ENCODE measurements at places on chromosomes 12 and 14. TPM values are rescaled to one million over a fixed set of nuclear protein-coding genes. Genes with fewer than 3 reads are reported as not detected.

Gene ANKRD33
- not detected for polyA plus RNA-seq

Gene SMIM41
- not detected for polyA plus RNA-seq

Gene DTX1
- polyA plus RNA-seq, result 0.86 TPM

Gene SLC7A7
- 2.6 TPM for polyA plus RNA-seq

DNA sequence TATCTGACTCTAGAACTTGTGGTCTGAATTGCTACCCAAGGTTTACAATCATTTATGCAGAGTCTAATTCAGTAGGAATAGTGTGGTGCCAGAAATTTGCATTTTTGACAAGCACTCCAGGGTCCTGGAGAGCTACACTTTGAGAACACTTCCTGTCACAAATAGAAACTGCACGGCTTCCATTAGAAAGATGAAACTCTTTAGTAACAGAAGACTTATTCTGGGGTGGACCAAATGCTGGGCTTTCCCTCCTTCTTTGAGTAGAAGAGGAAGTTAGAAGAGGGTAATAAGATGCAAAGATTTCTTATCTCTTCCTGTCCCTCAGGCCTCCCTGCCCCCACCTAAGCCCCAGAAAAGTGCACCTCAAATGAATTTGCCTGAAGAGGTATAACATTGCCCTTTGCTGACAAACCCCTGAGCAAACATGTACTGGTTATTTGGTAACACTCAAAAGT lies 28.4 kb downstream of the DGLUCY start:
- no peaks in the 10 kb centered on the region for H3K36me3 ChIP-seq
- no peaks in the 10 kb centered on the region for H3K27me3 ChIP-seq
- H3K4me1 ChIP-seq, result peaks cover 30% of the 10 kb centered on the region
- no peak overlapping the region for H3K27ac ChIP-seq

DNA sequence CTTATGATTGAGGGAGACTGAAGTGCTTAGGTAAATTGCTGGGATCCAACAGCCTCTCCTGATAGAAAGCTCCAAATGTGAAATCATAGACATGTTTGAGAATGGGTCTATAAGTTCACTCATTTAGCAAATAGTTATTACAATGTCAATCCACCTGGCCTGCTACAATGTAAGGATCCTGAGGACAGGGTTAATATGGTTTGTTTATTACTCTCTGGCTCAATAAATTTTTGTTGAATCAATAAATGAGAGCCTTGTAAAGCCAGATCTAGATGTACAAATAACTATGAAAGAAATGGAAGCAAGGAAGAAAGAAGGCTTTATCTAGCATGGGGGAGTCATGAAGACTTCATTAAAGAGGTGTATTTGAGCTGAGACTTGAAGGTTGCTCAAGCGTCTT lies 165.6 kb upstream of the IGF1 start:
- H3K4me1 ChIP-seq, result no peaks in the 10 kb centered on the region
- H3K27ac ChIP-seq, result no peak overlapping the region
- no peaks in the 10 kb centered on the region for H3K27me3 ChIP-seq
- no peak overlapping the region for H3K4me3 ChIP-seq
- no peak for DNase-seq

DNA sequence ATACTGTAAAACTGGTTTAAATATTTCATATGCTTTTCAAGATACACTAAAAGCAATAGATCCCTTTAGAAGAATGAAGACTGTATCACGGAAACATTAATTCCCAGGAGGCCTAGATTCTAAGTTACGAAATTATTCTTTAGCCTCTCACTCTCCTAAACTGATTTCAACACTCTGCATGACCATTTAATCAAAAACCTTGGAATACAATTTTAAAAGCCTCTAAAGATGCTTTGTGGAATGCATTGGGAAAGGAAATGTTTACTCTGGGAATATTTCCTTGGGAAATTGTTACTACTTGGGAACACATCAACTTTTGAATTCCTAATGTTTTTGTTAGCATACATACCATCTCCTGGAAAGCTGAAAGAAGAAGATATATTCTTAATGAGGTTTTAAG lies 255.7 kb upstream of the FAR2 start:
- H3K4me1 ChIP-seq, result no peaks in the 10 kb centered on the region
- H3K27ac ChIP-seq, result no peak overlapping the region
- no peaks in the 10 kb centered on the region for H3K36me3 ChIP-seq
- no peak for DNase-seq
- no peaks in the 10 kb centered on the region for H3K27me3 ChIP-seq
- H3K4me3 ChIP-seq, result no peak overlapping the region

DNA sequence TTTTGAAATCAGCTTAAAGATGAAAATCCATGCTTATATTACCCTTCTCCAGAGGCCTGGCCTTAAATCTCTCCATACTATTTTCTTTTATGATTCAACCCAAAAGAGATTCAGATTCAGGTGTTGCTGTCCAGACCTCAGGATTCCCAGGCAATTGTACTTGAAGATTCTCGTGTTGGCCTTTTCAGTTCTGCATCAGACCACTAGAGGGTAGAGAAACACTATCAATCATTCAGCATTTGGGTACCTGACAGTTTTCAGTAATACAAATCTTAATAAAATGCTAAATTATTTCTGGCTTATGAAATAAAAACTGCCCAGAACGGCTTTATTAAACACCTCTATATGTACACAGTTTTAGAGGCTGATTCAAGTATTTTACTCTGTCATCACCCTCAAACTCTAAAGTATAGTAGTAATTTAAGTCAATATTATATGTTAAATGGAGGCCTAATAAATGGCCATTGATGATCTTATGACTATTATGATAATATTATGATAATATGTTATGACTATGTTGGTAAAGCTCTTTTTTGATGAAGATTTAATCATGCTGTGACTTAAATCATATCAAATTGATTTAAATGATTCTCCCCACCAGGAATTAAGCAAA lies 301.1 kb downstream of the DUSP6 start:
- H3K36me3 ChIP-seq, result no peaks in the 10 kb centered on the region
- H3K4me3 ChIP-seq, result no peak overlapping the region
- H3K27ac ChIP-seq, result no peak overlapping the region
- H3K4me1 ChIP-seq, result no peaks in the 10 kb centered on the region

DNA sequence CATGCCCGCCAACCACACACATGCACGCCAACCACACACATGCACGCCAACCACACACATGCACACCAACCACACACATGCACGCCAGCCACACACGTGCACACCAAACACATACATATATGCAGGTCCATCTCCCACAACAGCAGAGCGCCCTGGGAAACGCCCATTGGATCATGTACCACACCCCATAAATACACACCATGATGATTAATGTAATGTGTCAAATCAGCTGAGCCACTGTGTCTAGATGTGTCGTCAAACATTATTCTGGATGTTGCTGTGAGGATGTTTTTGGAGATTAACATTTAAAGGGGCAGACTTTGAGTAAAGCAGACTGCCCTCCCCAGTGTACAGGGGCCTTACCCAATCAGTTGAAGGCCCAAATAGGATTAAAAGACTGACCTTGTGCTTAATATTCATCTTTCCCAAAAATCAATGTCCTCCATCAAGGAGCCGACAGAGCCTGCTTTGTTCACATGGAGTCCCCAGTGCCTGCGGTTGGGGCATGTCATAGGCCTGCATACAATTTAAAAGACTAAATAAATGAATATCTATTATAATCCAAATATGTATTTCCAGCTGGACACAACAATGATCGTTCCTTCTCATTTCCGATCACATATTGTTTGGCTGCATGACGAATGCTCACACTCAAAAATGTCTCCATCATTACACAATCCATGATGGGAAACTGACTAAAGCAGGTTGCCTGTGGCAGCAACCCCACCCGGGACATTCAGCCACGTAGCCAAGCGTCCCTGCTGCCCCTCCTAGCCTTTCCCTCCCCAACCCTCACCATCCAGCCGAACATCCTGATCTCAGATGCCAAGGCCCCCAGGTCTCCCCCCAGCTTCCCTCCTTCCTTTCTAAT lies 23.2 kb upstream of the BDKRB2 start:
- no peaks in the 10 kb centered on the region for H3K4me1 ChIP-seq
- H3K27ac ChIP-seq, result no peak overlapping the region
- peaks cover 12% of the 10 kb centered on the region for H3K27me3 ChIP-seq
- H3K4me3 ChIP-seq, result no peak overlapping the region
- no peak for DNase-seq

- no peak overlapping the region for H3K4me3 ChIP-seq
- no peaks in the 10 kb centered on the region for H3K27me3 ChIP-seq
- DNase-seq, result peak; percentile 73
- no peaks in the 10 kb centered on the region for H3K36me3 ChIP-seq
- no peak overlapping the region for H3K27ac ChIP-seq
These were observed 84.0 kb downstream of the SYNE3 start for GRCh38 chr14:95432144-95433093.

GRCh38 chr14:73630009-73630780 lies 14.6 kb upstream of the DNAL1 start:
- no peak for DNase-seq
- no peaks in the 10 kb centered on the region for H3K36me3 ChIP-seq
- H3K4me1 ChIP-seq, result peaks cover 4% of the 10 kb centered on the region
- H3K27ac ChIP-seq, result no peak overlapping the region
- no peak overlapping the region for H3K4me3 ChIP-seq

Measured in psoas muscle (tissue), 8 donors.